Right forelimb (tissue), 1 donor: ENCODE measurements at places on chromosomes 4 and X.

DNA sequence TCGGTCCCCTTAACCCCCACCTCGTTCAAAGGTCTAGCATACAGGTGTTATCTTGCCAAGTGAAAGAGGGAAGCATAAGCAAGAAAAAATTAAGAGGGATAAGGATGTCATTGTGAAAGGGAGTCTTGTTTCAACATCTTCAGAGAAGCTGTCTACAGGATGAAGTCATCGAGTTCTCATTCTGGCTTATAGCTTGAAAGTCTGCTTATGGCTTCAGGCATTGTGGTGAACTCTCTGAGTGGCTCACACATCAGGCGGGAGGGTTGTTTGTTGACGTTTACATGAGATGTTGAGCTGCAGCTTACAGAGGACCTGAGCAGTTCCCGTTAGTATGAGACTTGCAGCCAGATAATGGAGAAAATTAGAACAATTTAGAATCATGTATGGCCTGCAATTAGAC, 16.6 kb downstream of the MAGEA9B start:
- no peak for DNase-seq

DNA sequence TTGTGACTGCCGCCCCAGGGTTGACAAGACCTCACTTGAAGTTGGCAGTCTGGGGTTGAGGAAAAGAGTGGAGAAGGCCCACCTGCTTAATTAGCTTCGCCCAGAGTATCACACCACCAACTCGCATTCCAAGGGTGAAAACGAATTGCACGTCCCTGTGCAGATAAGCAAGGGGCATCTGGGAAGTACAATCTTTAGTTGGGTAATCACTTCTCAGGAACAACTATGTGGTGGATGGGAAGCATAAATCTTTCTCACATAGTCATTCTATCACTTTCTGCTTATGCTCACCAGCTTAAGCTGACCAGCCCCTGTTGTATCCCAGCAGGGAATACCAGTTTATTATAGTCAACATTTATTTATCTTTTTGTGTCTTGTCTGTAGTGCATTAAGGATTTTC, 14.3 kb downstream of the SPCS3 start:
- DNase-seq, result no peak

GRCh38 chrX:132592880-132593279, 104.0 kb upstream of the MBNL3 start:
- DNase-seq, result no peak

DNA sequence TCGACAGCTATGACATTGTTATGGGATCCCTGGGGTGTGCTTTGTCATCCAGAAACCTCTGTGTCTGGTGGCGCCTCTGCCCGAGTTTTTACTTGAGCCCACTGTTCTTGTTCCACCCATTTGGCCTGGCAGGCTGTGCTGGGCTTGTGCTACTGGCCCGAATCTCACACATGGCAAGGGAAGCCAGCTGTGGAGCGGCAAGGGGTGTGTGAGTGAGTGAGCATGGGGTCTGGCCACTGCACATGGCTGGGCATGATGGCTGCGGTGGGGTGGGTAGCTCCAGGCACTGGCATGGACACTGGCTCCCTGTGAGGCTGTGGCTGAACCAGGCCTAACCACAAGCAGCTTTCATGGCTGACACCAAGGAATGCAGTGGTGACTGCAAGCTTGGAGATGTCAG, 89.2 kb downstream of the DACH2 start:
- no peak for DNase-seq

GRCh38 chr4:80053140-80053910, 19.7 kb downstream of the ANTXR2 start:
- no peak for DNase-seq
